ENCODE measurements at places on chromosomes 12 and 14.

DNA sequence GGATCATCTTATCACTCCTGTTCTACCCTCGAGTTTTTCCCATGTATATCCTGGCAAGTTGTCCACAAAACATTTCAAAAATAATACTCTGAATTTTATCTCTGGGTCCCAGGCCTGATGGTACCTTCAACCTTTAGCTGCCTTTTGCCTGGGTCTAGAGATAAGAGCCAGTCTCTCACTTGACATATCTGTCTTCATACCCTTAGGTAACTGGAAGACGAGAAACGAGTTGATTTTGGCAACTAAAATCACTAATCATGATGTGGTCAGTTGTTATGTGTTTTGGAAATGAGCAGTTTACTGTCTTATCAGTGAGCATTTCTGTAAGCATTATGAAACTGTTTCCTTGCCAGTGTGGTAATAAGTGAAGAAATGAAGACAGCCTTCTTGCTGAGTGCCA, 6.3 kb downstream of the RNF10 start:
- no peak for DNase-seq

- no peak for DNase-seq
Observed at GRCh38 chr14:100147691-100148464, 11.6 kb downstream of the DEGS2 start.

DNA sequence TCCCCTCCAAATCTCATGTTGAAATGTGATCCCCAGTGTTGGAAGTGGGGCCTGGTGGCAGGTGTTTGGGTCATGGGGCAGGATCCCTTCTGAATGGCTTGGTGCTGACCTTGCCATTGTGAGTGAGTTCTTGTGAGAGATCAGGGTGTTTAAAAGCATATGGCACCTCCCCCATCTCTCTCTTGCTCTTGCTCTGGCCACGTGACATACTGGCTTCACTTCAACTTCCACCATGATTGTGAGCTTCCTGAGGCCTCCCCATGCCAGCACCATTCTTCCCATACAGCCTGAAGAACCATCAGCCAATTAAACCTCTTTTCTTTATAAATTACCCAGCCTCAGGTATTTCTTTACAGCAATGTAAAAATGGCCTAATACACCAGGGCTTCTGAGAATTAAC, 79.8 kb upstream of the C14orf132 start:
- no peak for DNase-seq

DNA sequence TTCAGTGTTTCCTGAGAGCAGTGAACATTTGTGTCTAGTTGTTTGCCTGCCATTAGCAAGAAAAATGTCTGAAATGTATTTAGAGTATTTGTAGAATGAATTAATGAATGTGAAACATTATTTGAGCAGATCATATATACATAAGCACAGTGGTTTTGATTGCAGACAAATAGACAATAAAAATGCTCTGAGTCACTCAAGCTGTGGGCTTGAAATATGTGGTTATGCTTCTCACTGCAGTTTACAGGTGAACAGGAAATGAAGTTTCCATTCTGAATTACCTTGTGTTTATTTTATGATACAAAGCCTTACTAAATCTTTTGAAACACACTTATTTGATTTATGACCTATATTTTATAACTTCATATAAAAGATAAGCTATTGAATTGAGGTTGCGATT, 827.7 kb downstream of the TMTC2 start:
- DNase-seq, result no peak

GRCh38 chr12:14278294-14278953, 87.1 kb upstream of the ATF7IP start:
- no peak for DNase-seq

DNA sequence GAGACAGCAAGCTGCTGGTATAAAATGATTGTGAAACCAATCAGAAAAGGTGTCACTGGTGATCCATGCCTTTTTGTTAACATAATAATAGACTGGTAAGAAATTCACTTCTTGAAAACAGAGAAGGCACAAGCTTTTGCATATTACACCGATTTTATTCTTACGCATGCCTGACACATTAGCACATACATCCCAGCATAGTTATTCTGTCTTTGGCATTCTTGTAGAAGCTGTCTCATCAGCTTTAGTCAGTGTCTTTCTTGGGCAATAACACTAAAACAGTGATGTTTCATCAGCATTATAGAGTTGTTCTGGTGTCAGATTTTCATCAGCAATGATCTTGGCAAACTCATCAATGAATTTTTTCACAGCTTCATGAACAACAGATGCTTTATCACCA, 283.4 kb upstream of the TMTC1 start:
- DNase-seq, result no peak

- DNase-seq, result no peak
Observed at GRCh38 chr12:25377469-25378177, 126.9 kb upstream of the KRAS start.

- DNase-seq, result no peak
Observed at GRCh38 chr12:56590237-56590830, 39.8 kb downstream of the BAZ2A start.

DNA sequence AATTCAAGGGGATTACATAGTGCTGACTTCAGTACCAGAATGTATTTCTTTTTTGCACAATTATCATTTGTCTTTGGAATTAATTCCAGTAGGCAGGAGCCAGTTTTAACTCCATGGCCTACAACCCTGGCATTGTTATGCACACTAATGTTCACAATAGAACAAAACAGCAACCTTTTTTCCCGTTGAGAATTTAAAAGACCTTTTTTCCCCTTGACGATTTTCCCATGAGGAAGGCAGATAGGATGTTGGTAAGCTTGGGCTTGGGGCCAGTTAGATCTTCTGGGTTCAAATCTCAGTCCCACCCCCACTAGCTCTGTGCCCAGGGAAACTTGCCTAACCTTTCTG, 13.7 kb downstream of the AKAP6 start:
- no peak for DNase-seq

GRCh38 chr14:80212023-80212397, 706 bp upstream of the DIO2 start:
- no peak for DNase-seq

- no peak for DNase-seq
Observed at GRCh38 chr12:132162508-132163031, 18.3 kb downstream of the NOC4L start.

DNA sequence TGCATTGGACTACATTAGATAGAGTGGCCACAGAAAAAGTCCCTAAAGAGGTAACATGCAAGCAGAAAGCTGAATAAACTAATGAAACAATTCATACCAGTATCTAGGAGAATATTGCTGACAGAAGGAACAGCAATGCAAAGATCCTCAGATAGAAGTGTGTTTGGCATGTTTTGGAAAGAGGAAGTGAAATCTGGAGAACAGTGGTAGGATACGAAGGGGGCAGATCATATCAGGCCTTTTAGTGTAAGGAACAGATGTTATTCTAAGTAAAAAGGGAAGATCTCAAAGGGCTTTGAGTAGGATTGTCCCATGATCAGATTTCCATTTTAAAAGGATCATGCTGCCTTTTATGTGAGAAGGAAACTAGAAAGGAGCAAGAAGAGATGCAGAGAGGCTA, 342.9 kb downstream of the PAWR start:
- no peak for DNase-seq

DNA sequence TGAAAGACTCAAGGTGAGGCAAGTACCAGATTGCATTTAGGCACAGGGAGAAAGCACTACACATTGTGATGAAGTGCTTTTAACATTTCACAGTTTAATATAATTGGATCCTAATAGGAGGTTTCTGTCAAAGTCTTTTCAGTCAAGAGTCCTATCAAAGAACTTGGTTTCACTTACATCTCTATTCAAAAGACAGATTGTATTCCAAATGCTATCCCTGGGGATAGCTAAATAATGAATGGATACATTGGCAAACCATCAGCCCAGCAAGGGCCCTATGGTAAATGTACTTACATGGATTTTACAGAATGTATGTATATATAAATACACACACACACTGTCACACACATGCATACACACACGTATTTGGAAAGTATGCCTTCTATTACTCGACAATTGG, 655.5 kb upstream of the FLRT2 start:
- DNase-seq, result no peak

- no peak for DNase-seq
Observed at GRCh38 chr12:116832353-116832752, 48.9 kb downstream of the HRK start.

DNA sequence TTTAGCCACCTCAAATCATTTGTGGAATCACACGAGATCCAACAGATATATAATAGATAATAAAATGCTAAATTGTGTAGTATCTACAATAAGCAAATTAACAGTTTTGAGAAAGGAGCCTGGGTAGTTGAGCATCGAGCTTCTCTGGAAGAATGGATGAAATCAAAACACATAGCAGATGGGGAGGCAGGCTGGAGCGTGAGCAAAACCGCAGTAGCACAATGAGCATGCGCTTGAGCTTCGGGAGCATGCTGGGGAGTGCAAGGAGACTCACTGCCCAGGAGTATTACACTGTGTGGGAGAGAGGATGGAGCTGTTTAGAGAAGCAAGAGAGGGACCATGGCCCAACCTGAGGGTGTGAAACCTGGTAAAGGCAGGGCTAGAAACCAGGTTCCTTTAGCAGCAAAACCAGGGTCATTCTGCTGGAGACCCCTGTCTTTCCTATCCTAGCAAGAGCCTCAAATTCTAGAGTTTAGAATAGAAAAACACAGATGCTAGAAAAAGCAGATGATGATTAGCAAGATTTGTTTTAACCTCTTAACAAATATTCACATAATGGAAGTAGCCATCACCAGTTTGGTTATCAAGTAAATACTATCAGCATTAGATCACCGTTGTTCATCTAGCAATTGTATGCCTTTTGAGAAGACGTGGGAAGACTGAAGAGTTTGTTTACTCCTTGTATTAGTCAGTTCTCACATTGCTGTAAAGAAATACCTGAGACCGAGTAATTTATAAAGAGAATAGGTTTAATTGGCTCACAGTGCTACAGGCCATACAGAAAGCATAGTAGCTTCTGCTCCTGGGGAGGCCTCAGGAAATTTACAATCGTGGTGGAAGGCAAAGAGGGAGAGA, 484.8 kb downstream of the EGLN3 start:
- no peak for DNase-seq

- no peak for DNase-seq
Observed at GRCh38 chr14:60363275-60363674, 114.3 kb downstream of the PPM1A start.

DNA sequence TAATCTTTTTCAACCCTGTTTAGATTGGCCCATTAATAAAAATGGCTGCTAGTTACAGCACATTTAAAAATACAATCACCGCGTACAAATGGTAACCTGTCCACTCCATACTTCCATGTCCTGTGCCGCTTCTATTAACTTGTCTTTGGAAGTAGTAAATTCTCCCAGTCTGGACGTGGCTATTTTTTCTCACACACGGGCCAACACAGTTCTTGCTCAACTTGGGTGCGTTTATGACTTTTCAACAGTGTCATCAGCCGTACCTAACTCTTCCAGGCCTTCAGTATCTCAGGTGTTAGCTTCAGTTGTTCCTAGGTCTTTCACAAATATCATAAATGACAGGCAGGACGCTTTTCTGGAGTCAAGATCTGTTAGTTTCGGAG, 475 bp upstream of the PCNX1 start:
- DNase-seq, result no peak
